CD8-positive, alpha-beta memory T cell (primary cell): ENCODE measurements at places on chromosomes 2 and 18.
A peak's percentile ranks its signal among the peaks of the same experiment; 100 is the strongest.

DNA sequence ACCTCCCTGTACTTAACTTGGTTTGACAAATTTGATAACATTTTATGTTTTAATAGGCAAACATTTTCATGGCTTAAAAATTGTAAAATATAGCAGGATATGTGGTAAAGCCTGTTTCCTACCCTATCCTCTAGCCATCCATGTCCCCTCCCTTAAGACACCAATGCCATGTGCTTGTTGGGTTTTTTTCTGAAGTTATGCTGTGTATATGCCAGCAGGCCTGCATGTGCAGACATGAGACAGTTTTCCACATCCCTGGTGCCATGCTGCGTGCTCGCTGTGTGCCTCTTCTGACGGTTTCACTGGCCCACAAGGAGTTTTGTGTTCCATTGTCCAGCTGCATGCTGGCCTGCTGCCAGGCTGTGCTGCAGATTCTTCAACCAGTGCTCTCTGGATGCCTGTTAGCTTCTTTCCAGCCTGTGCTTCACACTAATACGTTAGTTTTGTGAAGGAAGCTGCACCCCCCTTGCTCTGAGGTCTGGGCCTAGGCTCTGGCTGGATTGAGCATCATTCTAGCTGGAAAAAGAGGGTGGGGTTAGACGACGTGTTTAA is 16.9 kb downstream of the INPP4A start:
- DNase-seq: no peak

DNA sequence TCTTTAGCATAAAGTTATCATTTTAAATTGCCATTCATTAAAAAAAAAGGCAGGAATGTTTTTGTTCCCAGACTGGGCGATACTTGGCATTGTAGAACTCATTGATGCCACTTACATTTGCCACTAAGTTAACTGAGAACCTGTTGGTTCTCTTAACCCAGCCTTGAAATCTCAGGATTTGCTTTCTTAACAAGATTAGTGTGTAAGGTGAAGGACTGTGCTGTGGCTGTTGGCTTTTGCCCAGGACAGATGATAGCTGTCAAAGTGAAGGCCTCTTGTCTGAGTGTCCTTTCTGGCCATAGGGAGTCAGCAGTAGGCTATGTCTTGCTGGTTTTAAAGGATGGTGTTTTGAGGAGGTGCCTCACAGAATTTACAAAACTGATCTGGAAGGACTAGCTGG is 2.6 kb downstream of the DPYSL5 start:
- DNase-seq: no peak

DNA sequence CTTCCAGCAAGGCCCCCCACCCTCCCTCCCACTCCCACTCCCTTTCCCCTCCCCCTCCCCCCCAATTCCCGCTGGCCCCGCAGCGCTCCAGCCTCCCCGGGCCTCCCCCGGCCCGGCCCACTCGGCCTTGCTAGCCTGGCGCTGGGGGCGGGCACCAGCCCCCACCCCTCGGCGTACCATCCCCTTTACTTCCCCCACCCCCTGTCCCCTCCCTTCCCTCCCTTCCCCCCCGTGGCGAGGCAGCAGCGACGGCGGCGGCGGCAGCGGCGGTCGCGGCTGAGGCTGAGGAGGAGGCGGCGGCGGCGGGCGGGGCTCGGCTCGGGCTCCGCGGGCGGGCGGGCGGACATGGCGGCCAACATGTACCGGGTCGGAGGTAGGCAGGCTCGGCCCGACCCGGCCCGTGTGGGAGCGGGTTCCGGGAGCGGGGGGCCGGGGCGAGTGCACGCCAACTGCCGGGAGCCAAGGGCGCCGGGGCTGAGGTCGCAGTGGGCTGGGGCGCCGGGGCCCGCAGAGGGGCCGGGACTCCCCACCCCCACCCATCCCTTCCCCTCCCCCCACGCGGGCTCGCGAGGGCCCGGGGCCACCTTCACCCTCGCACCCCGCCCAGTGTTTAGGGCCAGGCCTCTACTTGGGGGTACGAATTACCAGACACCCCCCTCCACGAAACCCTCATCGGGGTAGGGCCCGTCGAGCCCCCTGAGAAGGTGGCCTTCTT is at the start of gene MTA3:
Gene MTA3 (plus strand): TSS at position 232 of the 715 bp plus-strand sequence. CDS start 114 bp downstream, at position 346.
- DNase-seq: peak; percentile 68

GRCh38 chr18:9854801-9855676 is 30.7 kb upstream of the TXNDC2 start:
- DNase-seq: no peak

GRCh38 chr18:39455285-39455684 is 1889.7 kb upstream of the CELF4 start:
- DNase-seq: no peak

DNA sequence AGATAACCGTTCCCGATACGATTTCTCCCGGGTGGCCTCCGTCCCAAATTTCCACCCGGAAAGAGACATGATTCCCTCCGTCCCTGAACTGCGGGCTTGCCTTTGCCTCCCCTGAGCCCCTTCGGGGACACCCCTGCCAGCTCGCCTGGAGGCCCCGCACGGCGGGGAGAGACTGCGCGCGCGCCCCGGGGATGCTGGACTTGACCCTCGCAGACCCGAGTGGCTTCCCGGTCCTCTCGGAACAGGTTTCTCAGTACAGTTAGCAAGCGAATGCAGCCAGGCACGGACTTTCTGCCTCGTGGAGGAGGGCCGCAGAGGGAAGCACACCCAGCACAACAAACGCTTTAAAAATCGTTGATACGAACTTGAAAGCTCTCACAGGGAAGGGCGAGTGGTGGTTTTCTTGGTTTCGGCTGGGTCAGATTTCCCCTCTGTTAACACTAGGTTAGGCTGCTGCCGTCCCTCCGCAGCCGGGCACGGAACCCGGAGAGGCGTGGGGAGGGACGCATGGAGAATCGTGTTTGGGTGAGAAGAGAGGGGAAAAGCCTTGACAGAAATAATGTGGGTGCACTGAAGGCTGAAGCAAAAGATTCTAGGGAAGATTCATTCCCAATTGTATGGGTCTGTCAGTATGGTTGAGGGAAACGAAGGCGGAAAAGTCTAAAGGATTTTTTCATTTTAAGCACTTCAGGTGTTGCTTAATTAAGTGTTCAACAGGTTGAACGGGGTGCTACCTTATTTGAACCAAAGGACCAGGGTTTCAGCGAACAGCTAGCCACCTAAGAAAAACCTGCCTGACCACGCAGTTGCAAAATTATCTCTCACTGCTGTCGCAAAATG is 916 bp downstream of the TNFRSF11A start:
- DNase-seq: no peak

- no peak for DNase-seq
These were observed 86.2 kb downstream of the UPP2 start for GRCh38 chr2:158187908-158188307.

DNA sequence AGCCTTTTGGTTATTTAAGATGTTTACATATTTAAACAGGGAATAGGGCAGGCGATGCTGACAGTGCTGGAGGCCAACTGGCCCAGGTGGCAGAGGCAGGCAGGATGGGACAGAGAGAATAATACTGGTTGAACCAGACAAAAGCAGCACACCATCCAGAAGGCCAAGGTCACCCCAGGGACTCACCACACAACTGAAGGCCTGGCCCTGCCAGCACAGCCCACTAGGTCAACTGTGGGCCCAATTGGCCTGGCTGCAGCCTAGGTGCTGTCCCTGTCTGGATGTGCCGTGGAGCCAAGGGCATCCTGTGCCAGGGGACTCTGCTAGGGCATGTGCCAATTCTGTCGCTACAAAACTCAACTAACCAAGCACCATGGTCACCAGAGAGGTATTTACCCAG is 69.2 kb downstream of the RNF152 start:
- DNase-seq: no peak

DNA sequence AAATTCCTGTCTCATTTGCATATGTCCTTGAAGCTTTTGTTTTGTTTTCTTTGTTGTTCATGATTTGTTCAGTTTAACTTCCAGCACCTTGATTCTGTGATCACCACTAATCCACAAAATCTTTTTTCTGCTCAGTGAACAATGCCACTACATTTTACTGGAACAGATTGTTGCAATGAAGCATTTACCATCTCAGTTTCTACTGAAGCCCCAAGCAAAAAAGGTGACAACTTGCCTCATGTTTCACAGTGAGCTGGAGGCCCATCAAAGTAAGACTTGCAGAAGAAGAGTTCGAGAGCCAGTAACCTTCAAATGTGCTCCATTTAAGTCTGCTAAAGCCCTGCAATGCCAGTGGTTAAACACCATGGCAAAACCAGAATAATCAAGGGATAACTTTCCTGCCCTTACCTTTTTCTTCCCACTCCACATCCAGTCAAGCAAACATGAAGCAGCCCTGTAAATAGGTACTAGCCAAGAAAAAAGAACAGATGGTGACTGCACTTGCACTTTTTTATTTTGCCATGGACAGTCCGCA is 25.7 kb upstream of the PDE1A start:
- DNase-seq: no peak

DNA sequence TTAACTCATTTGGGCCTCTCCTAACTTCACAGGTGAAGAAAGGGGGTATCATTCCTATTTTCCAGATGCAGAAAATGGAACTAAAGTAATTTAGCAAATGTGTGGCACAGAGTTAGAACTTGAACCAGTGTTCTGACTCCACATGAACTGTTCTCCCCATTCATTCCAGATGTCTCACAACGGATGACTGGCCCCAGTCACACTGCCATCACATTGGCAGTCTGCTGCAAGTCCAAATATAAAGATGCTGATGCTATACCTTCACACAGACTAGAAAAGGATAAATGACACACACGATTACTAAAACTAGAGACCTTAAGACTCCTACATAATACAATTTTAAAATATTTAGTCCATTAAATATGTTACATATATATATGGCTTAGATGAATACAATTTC is 195.7 kb downstream of the NBAS start:
- DNase-seq: no peak

- DNase-seq: no peak
These were observed 49.6 kb downstream of the MYO3B start for GRCh38 chr2:170227507-170227947.
